ENCODE measurements at places on chromosomes 1 and 21.

- peak; percentile 49 for DNase-seq
These were observed 1.3 kb upstream of the DNAJC16 start for GRCh38 chr1:15525050-15526020.

DNA sequence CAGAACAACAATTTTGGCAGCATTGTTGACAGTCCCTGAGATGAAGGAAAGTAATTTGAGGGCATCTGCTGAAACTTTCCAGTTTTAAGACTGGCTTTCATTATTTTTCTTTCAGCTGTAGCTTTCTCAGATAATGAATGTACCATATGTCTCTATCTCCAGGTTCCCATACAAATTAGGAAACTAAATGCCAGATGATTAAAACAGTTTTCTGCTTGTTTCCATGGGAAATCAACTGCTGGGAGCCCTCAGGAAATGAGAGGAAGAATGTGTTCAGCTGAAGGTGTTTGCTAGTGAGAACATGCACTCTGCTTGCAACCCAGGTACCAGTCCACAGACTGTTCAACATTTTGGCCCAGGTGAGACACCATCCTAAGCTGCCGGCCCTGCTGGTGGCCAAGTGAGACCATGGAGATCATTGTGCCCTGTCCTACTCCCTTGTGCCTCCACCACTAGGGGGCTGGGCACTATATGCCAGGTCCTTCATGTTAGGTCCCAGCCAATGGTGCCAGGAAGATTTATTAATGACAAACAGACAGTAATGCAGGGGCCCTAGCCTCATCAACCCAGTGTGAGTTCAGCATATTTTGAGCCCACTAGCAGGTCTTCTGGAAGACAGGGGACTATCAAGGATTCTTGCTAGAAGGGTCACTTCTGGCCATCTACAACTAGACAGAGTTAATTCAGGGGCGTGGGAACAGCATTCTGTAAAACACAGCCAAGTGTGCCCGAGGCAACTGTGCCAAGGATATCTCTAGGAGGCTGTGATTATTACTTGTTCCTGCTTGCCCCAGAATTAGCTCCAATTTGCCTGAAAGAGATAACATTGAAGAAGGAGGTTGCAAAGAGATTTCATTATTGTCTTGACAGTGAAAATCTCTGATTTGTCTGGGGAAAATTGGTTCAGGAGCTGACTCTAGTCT lies 17.0 kb upstream of the LRRC8C start:
- DNase-seq: no peak

GRCh38 chr1:212862111-212862690 lies 4.1 kb downstream of the FLVCR1 start:
- DNase-seq: no peak

GRCh38 chr1:227175611-227176010 lies 142.7 kb downstream of the CDC42BPA start:
- no peak for DNase-seq

DNA sequence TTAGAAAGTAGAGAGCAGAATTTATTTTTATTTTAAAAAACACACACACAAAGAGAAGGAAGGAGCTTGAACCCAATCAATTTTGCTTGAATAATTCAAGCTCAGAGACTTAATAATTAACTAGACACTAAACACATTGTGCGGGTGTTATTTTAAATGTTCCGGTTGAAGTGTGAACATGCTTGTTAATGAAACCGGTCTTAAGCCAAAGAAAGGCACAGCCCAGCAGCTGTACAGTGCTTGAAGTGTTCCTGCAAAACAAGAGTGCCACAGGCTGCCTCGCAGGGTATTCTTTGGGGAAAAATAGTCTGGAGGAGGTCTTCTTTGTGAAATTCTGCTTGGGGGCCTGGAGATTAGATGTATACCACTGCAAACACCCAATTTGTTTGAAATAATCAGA lies 2.2 kb upstream of the CDC42BPA start:
- no peak for DNase-seq

DNA sequence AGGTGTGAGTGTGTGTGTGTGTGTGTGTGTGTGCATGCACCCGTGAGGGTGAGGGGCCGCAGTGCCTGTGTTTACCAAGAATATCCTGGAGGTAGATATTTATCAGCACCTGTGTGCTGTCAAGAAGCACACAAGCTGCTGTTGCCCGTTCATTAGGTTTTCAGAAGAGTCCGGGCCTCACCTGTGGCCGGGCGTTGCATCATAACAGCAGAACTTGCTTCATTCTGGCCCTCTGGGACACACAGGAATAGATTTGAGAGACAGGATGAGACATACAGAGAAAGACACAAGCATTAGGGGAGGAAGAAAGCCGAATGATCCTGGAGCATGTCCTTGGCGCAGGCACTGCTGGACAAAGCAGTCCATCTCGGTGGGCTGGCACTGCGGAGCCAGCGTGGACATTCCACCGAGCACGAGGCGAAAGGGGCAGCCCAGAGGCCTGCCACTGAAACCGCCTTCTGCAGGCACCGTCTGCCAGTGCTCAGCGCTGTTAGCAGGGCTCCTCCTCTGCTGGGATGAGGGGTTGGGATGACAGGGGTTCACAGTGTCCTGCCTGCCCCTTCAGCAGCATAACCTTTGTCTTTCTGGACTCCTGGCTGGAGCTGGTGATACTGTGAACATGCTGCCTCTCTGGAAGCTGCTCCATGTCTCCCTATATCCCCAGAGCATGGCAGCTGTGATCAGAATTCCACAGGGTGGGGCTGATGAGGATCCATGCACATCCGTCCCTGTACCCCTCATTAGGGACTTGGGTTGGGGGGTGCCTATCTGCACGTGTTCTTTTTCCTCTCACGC lies 81.1 kb downstream of the PEX14 start:
- DNase-seq: no peak

- peak; percentile 82 for DNase-seq
These were observed 101.8 kb downstream of the NFIA start for GRCh38 chr1:61184040-61184713.

DNA sequence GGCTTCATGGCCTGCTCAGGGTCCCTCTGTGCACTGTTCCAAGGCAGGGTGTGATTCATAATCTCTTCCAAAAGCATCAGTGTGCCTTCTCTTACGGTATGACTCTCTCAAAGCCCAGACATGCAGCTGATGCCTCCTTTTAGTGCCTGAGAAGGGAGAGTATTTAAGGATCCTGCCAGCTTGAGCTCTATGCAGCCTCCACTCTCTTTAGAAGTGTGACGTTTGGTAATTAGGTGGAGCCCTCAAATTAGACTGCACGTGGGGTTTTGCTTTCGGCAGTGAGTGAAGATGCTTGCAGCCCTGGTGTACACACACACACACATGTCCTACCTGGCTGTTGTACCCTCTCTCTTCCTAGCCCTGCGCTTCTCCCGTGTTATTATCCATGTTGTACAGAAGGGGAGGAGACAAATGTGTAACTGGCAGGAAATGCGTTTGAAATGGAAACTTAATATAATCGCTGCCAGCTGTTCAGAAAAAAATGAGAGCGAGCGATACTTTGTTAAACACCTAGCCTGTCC lies 2.6 kb upstream of the C1orf174 start:
- DNase-seq: no peak

DNA sequence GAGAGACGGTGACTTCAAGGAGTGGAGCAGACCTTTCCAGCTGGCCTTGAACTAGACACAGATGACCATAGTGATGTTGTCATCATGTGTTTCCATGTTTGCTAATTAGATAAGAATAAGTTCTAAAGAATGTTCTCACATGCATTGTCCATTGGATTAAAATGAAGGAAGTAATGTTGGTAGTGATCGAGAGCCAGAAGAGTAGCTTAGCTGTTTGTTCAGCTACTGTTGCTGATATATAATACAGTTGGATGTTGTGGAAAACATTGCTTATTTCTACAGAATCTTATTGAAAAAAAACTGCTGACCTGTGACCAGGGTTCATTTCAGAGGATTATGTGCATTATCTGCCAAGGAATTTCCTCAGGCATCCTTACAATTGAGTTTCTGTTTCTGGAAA lies 249.1 kb upstream of the POGK start:
- no peak for DNase-seq

DNA sequence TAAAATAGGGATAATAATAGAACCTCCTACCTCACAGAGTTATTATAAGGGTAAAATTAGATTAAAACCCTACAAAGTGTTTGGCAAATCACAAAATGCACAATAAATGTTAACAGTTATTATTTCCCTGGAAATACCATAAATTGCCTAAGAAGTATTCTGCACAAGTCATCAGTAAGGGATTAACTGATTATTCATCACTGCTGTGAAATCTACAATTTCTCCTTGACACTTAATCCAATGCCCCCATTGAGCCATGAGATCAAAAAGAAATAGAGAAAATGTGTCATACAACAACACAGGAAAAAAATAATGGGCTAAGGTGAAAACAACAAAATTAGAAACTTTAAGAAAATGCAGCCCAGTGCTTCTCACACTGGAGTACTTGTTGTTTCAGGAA lies 6.7 kb upstream of the SEC16B start:
- no peak for DNase-seq

- no peak for DNase-seq
These were observed 70.4 kb downstream of the PLEKHA6 start for GRCh38 chr1:204289280-204289679.

- no peak for DNase-seq
These were observed 7.9 kb upstream of the NT5C1A start for GRCh38 chr1:39679821-39680220.

GRCh38 chr1:98733782-98734112 lies 72.2 kb downstream of the SNX7 start:
- DNase-seq: no peak

DNA sequence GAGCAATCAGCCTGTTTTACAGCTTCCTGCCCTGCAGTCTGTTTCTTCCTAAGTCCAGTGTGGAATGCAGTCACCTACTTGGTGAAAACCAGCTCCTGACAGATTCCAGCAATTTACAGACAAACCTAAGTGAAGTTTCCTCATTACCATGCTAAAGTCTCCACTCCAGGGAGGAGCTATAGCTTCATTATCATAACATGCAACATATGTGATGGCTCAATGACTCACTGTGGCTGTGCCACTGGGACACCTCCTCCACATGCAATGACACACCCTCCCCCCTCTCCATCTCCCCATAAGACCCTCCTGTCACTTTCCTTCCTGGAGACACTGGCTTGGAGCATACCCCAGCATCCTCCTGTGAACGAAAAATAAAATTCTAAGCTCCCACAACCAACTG lies 125.2 kb downstream of the MAP3K21 start:
- DNase-seq: no peak

- no peak for DNase-seq
These were observed 89.1 kb downstream of the ZSCAN20 start for GRCh38 chr1:33561576-33561975.

GRCh38 chr1:31181515-31182343 lies 58.0 kb downstream of the NKAIN1 start:
- peak; percentile 66 for DNase-seq

DNA sequence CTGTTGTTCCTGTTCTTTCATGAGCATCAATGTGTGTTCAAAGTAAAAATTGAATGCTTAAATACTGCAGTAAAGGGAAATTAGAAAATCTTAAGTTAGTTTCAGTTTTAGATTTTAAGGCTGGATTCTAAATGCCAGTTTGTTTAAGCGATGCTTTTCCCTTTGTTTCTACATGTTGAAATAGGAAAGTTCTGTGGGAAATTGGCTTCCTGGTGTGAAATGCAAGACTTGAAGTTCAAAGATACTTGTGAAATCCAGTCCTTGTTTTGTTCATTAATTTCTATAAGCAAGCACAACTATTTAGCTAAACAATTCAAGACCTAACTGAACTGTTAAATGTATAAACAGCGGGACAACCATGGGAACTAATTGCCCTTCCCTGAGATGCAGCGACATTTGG lies 149.1 kb downstream of the LYPLAL1 start:
- DNase-seq: no peak

- no peak for DNase-seq
These were observed 14.9 kb upstream of the HJV start for GRCh38 chr1:146036241-146036964.

DNA sequence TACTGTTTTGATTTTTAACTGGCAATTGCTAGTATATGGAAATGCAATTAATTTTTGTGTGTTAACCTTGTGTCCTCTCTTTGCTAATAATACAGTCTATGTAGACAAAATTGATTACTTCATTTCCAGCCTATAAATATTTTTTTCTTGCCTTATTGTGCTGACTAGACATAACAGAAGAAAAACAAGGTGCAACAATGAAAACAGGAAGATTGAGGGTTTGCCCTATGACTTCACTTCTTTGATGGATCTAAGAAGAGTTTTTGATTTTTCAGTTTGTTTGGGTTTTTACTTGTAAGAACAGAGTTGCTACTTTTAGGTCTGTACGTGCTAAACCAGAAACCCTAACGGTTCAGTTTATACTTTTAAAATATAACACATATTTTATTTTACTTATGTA lies 8.5 kb upstream of the CNIH4 start:
- DNase-seq: no peak

DNA sequence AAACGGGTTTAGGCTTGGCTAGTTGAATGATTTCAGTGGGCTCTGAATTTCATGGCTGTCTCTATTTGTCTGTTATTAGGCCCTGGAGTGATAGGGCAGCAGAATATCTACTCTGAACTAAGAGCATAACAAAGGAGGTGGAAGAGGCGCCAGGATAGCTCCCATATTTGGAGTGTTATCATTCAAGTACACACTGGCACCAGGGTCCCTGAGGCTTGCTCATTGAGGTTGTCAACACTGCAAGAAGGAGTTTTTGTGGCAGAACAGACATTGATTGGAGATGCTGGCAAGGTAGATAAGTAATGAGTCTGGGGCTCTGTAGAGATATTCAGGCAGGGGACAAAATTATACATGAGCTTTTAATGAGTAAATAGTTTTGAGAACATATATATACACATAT lies 1748.4 kb downstream of the MRPL39 start:
- DNase-seq: no peak

- DNase-seq: no peak
These were observed 74.6 kb downstream of the DPT start for GRCh38 chr1:168654198-168654915.

- DNase-seq: no peak
These were observed 132.2 kb downstream of the ADSS2 start for GRCh38 chr1:244319283-244320132.

GRCh38 chr1:42931911-42932422 lies 26.7 kb downstream of the SLC2A1 start:
- peak; percentile 91 for DNase-seq

DNA sequence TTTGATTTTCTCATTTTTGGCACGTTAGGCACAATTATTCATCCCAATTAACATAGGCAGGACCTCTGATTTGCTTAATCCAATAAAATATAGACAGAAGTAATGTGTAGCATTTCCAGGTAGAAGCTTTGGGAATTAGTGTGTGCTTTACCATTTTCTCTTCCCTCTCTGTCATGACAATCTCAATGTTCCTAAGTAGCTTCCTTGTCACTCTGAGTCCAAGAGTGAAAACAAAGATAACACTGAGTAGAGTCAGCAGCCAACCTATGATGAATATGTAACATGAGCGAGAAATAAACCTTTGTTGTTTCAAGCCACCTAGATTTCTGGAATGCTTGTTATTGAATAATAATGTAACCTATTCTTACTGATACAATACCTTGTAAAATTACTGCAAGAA lies 283.8 kb downstream of the OMA1 start:
- DNase-seq: no peak

All from colonic mucosa (tissue), 4 donors.